Activated naive CD4-positive, alpha-beta T cell treated with Interleukin-2 at 50 U/mL for 16 hours (primary cell): ENCODE measurements at places on chromosomes 1 and 21.
A peak's percentile ranks its signal among the peaks of the same experiment; 100 is the strongest.

DNA sequence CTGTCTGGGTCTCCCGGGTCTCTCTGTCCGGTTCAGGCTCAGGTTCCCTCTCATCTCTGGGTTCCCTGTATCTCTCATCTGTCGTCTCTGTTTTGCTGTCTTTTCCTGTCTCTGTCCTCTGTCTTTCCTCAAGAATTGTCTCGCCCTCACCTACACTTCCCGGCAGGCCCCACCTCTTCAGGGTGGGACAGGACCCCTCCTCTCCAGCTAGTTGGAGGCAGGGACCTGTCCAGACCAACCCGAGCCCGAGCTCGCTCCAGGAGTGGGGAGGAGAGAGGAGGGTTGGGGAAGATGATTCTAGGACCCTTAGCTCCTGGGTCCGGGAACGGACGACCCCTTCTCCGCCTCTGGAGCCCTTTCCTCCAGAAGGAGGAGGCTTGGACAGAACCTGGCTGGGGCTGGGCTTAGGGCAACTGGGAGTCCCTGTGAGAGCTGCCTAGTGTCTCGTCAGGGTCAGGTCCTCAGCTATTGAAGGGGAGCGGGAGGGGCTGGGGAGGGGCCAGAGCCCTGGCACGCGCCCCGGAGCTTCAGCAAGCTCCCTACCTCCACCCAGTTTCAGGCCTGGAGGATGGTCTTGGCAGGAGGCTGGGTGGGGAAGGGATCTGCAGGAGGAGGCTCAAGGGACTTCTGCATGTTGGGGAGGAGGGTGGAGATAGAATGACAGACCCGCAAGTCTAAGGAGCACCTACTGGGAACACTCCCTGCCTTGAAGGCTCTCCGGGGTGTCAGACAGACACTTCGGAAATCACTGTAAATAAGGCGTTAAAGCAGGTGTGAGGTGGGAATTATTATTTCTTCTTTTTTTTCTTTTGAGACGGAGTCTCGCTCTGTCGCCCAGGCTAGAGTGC is 26.3 kb upstream of the EPB41 start:
- DNase-seq, result no peak

- DNase-seq, result no peak
Measured at GRCh38 chr1:236458996-236459395, 64.8 kb upstream of the LGALS8 start.

- no peak for DNase-seq
Measured at GRCh38 chr1:230215529-230215928, 148.5 kb downstream of the GALNT2 start.

GRCh38 chr1:20370698-20371097 is 80.0 kb downstream of the VWA5B1 start:
- DNase-seq, result no peak

DNA sequence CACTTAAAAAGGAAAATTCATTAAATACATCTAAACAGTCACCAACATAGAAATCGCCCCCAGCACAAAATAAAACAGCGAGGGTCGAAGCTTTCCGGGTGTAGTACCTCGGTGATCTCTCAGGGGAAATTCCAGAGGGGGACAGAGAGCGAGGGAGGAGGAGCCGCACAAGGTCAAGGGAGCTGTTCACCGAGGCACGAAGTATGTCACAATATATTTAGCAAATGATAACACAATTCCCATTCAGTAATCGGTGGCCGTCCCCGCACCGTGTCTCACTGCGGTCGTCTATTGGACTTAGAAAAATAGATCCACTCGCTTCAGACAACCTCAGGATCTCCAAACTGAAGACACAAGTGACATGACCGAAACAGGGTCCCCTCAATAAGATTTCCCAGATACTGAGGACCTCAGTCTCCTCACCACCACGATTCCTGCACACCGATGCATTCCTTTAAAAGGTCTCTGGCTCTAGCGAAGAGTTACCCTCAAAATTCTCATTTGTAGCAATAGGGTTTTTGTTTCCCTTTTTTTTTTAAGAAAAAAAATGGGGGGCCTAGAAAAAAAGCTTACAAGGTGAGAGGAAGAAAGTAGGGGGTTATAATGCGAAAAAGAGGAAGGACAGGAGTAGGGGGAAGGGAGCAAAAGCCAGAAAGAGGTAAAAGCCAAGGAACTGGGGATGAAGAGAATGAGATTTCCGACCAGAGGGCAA is 1.1 kb downstream of the LPGAT1 start:
- no peak for DNase-seq

- DNase-seq, result no peak
Measured at GRCh38 chr1:54595956-54596498, 27.3 kb downstream of the FAM151A start.

- DNase-seq, result no peak
Measured at GRCh38 chr1:57518496-57518895, 94.6 kb upstream of the DAB1 start.

- DNase-seq, result no peak
Measured at GRCh38 chr1:238672262-238672661, 714.1 kb upstream of the CHRM3 start.

GRCh38 chr21:31988492-31989290 is 115.9 kb downstream of the HUNK start:
- DNase-seq, result no peak

DNA sequence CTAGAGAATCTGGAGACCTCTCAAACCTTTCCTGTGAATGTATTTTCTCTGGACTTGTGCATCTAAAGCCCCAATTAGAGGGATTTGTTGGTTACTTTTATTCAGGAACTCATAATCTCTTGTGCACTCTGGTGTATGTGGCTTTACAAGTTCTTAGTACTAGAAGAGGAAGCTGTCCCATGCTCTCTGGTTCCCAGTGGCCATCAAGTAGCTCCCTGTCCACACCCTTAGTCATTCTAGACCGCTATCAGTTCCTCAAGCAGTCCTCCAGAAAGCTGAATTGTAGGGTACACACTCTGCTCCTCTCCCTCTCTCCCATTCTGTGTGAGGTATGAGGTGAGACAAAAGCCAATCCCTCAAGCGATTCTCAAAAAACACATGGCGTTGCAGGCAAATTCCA is 470.3 kb downstream of the PTPRC start:
- no peak for DNase-seq

GRCh38 chr1:93715529-93716126 is 34.0 kb upstream of the BCAR3 start:
- no peak for DNase-seq

DNA sequence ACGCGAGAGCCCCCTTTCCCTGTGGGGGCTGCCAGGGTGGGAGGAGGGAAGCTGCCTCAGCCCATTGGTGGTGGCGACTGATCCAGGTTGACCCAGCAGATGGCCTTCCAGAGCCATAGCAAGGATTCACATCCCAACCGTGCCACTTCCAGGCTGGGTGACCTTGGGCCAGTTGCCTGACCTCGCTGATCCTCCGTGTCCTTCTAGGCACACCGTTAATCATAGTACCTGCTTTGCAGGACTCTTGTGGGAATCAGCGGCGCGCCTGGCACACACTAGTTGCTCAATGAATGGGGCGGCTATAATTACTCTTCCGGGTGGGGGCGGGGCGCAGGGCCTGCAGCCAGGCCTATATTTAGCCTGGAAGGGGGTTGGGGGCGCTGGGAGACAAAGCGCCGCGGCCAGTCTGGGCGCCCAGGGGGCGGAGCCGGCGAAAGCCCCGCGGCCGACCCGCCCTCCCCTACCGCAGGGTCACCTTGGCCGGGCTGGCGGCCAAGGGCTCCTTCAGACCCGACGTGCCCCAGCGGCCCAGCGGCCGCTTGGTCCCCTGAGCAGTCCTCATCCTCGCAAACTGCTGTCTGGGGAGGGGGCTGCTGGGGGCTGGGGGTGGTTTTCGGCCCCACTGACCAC is 5.1 kb downstream of the HSPB7 start:
- peak; percentile 16 for DNase-seq

- DNase-seq, result no peak
Measured at GRCh38 chr1:241532162-241532531, at the start of gene KMO. Gene KMO (plus strand): TSS chr1:241532378. CDS start chr1:241532445, 67 bp downstream.

- DNase-seq, result no peak
Measured at GRCh38 chr1:214917081-214917635, 165.4 kb upstream of the KCNK2 start.

DNA sequence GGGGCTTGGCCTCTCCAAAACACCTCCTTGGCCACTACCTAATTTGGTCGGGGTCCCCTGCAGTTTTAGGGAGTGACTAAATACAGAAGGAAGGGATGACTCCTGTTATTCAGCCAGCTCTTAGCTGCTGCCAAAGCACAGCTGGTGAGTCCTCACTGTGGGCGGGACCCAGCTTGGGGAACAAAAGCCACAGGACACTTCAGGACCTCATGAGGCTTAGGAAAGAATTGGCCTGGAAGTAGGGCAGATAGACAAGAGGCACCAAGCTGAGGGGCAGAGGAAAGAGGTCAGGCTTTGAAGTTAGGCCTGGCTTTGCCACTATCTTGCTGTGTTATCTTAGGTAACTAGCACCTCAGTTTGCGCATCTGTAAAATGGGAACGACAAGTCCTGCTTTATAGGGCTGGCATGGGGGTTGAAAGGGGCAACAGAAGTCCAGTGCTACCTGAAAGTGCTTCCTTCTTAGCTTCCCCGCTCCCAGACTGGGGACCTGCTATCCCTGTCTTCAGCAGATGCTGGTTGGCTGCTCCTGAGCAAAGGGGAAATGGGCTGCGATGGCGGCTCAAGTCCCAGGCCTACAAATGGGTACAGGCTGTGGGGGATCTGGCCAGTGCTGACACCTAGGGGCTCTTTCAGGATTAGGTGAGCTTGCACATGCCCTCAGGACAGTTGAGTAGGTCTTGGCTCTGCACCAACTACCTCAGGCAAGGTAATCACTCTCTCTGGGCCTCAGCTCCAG is 15.7 kb downstream of the IFI6 start:
- no peak for DNase-seq

GRCh38 chr1:232754930-232755329 is 50.3 kb upstream of the MAP10 start:
- no peak for DNase-seq

DNA sequence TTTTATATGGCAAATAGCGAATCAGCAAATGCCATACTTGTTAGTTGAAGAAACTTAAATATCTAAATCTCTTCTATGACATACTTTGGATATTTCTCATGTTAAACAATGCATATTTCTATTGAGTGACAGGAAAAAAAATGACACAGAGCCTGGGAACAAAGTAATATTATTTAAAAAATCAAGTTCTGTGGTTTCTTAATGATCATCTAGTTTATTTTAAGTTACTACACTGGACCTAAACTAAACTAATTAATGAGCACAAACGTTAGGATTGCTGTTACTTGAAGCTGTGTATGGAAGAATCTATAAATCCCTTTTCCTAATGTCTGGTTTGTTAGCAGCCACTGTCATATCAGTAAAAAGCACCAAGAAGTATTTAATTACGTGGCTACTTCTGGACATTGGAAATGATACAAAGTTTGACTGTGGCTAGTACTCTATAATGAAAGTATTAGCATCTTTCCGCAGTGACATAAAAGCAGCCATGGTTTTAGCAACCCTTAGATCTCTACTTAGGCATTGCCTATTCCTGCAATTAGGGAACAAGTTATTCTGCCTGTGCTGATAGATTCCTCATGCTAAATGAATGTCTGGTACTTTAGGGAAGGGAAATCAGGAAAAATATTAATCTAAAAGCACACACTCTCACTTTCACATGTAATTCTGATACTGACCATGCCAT is 981.7 kb upstream of the B3GALT2 start:
- DNase-seq, result no peak

DNA sequence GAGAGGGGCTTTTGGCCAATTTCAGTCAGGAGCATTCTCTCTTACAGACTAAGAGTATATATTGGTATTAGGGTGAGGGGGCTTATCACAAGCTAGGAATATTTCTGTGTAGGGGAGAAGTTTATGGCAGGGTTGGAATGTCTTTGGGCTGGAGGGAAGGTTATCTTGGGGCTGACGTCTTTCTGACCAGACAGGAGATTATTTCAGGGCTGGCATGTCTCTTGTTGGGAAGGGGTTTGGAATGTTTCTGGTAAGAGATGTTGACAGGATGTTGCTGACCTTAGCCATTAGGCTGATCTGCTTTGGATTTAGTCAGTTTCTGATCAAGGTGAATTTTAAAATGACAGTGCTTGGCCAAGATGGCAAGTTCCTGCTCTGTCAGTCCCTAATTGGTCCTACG is 17.8 kb upstream of the HSD3B1 start:
- DNase-seq, result no peak

DNA sequence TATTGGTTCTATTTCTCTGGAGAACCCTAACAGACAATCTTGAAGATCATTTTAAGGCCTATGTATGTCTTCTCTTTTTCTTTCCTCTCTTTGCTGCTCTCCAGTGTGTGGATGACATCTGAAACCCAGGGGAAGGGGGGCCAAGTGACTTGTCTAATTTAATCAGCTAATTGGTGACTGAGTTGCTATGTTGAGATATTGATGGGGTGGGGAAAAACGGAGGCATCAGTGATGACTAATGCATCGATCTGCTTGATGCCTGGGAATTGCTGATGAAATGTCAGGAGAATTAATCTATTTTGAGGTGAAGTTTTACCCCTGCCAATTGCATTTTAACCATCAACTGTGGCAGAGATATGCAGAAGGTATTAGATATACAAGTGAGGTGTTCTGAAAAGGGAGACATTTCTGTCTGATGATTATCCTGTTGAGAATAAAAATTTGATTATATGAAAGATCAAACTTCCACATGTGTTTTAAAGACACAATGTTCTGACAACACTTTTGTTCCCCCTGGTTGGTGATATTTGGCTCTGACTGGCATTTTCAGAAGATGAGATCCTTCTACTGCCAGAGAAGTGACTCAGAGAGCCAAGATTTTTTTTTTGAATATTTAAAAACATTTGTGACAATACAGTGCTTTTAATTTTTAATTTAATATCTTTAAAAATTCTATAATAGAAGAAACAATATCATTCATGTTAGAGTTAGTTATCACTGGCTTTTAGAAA is 18.7 kb upstream of the PTGFR start:
- no peak for DNase-seq

DNA sequence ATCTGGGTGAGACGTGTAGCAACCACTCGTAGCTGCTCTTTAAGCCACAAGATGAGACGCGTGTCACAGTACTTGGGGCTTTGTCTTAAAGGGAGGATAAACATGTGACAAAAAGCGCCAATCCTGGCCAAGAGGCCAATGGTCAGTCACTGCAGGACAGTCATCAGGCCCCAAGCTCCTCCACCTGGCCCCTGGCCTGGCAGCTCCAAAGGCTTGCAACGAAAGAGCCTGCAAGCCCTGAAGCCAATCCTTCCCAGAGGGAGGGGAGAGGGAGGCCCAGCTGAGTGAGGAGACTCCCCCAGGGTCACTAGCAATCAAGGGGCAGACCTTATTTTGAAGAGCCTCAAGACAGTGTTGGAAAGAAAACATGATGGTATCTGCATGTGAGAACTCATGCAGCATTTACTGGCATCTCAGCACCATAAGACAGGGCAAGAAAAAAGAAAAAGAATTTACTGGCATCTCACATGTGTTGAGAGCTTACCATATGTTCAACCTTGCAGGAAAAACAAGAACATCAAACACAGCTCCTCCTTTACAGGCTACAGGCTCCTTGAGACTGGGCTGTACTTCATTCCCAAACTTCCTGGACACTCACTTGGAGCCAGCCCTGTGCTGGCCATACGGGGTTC is 11.4 kb downstream of the GLIS1 start:
- DNase-seq, result no peak

- DNase-seq, result no peak
Measured at GRCh38 chr1:164689672-164690511, 130.9 kb downstream of the PBX1 start.

- no peak for DNase-seq
Measured at GRCh38 chr1:29521811-29522580, 285.7 kb downstream of the PTPRU start.
